Effector memory CD4-positive, alpha-beta T cell (primary cell): ENCODE measurements at places on chromosomes 12 and 14.

DNA sequence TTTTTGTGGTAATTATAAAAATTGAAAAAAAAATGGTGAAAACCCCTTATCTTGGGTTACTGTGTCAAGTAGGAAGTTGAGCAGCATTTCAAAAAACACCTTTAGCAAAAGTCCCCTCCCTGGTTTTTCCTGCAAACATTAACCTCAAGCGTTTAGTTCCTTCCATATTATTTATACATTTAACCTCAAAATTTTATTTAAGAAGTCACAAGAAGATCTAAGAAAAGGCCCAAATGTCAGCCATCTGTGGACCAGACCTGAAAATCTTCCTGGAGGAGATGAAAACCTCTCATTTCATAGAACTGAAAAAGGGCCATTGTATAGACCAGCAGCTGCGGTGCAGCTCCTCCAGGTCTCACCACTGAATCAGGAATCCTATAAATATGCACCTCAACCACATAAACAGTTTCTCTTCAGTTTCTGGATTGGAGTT lies 40.4 kb upstream of the BTG1 start:
- DNase-seq: no peak

GRCh38 chr12:11016937-11017336 lies 5.5 kb downstream of the TAS2R19 start:
- DNase-seq: no peak

DNA sequence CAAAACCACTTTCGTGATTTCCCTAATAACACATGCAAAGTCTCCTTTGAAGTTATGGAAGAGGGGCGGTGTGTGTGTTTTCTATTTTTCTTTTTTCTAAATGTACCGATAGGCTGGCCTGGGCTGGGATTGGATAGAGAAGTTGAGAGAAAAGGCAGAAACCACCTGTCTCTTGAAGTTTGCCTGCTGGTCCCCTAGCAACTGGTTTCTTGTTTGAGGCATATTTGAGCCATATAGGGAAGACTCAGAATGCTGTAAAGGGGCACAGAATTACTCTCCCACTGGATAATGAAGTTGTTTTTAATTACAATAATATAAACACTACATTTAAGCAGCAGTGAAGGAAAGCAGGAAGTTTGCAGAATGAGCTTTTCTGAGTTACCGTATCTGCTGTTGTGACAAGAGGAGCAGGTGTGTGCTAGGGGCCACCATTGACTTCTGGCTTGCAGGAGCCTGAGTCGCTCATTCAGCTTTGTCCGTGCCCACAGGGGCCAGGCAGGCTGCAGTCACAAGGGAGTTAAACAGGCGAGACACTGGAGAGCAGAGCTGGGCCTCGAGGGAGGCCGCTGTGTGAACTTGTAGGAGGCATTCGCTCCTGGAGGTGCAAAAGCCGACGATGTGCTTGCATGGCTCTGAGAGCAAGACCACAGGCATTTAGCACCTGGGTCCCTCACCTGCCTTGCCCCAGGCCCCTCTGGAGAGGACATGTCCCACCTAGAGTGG lies 173.8 kb upstream of the RGS6 start:
- DNase-seq: no peak

GRCh38 chr14:93011650-93012325 lies 88.8 kb downstream of the CHGA start:
- DNase-seq: no peak

- no peak for DNase-seq
Measured at GRCh38 chr14:103802356-103802755, 45.0 kb downstream of the PPP1R13B start.

GRCh38 chr12:51886021-51886710 lies 1.7 kb upstream of the ANKRD33 start:
- DNase-seq: peak; percentile 11

- DNase-seq: no peak
Measured at GRCh38 chr12:104166465-104166864, 28.5 kb upstream of the NFYB start.

DNA sequence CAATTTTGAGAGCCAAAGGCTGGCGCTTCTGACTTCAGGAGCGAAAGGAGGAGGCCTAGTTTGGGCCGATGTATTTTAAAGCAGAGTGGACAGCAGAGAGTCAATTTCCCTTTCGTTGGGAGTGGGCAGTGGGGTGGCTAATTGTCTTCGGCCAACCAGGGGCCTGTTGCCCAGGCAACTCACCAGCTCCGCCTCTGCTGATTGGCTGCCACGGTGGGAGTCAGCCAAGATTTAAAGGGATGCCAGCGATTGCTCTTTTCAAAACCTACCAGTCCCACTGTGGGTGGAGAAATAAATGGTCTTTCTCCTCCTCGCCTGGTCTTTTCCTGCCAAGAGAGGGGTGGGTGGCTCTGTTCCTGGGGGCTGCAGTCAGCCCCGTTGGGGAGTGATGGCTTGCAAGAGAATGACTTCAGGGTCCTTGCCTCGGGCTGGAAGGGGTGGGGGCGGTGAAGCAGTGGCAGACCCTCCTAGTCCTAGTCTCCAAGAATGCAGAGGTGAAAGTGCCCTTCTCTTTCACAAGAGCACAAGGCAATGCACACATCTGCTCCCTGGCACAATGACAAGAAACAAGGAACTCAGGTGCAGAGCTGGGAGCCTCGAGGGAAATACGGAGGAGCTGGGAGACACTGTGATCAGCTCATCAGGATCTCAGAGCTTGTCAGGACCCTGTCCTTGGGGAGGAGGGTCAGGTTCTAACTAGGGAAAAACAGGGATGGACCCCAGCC lies 37.7 kb downstream of the RASAL1 start:
- DNase-seq: no peak

DNA sequence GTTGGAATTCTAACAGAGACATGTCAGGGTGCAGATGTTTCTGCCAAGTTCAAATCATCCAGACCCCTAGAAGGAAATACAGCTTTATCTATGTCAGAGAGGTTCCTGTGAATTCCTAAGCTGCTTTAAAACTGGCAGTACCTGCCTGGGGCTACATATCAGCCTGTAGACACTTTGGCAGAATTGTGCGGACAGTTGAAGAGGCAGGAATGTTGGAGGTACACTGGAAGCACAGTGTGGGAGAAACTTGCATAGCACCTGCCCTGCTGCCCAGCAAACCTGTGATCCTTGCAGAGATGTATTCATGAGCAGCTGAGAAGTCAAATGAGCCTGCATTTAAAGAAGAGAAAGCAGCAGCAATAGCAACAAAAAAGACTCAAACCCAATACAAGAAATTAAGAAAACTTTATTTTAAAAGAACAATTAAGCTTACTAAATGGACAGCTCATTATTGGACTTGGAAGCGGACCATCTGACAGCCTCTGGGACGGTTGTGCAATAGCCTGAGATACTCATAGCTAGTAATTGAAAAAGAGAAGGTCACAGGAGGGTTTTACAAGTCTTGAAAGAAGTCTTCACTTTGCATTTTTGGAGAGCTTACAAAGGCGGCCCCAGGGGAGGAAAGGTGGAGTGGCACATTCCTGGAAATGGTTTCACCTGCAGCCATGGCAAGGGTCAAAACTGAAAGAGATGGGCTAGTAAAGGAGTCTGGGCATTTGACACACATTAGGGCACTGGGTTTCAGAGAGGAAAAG lies 280.9 kb upstream of the FLRT2 start:
- DNase-seq: no peak

DNA sequence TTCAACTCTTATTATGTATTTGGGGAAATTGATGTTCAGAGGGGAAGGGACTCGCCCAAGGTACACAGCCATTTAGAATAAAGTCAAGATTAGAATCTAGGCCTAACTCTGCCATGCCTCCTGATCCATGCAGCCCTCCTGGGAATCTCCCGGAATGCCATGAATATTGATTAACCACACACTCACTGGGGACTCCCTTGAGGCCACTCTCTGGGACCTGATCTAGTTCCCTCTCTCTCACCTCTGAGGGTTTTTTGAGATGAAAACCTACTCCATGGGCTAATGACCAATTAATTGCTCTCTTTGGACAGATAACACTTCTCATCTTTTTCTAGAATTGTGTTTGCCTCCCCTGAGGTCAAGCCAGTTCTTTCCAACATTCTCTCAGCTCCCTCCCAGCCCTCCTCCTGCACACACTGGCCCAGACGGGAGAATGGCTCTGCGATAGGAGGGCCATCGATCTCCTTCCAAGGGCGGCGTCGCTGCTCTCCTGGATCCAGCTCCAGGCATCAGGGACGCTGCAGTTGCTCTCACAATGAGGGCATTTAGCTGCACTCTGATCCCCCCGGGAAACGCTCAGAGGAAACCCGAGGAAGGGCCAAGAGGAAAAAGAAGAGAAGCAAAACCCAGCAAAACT lies 22.6 kb downstream of the WSCD2 start:
- no peak for DNase-seq

- no peak for DNase-seq
Measured at GRCh38 chr12:32877601-32878459, 18.7 kb downstream of the PKP2 start.

- no peak for DNase-seq
Measured at GRCh38 chr14:98018628-98019027, 1221.4 kb downstream of the VRK1 start.

DNA sequence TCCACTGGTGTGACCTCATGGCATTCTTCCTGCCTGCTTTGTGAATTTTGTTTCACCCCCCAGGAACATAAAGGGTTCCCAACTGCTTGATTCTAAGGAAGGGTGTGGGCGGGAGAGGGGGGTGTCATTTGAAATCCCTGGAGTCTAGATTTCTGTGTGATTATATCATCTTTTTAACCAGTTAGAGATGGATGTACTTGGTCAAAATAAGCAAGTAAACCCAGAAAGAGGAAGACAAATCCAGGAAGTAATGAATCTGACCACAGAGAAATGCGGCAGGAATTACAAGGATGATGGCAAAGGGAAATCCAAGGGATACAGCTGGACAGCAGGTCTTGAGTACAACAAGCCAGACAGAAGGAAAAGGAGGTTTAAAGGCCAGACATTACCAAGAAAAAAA lies 38.9 kb downstream of the DMAC2L start:
- no peak for DNase-seq

DNA sequence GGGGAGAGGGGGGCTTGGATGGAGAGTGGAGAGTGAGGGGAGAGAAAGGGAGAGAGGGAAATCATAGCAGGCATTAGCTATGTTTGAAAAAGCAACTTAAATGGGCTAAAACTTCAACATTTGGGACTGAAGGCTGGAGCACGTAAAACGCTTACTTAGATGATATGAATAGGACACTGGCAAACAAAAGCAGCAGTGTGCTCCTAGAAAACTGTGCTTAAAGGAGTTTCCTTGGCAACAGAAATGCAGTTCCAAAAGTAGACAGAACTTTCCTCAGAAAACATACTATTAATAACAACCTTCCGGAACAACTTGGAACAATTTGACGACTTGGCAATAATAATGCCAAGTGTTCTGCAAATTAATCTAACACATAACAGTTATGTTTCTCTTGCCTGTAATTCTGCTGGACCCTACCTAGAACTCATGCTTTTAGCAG lies 235.5 kb upstream of the NPAS3 start:
- no peak for DNase-seq

DNA sequence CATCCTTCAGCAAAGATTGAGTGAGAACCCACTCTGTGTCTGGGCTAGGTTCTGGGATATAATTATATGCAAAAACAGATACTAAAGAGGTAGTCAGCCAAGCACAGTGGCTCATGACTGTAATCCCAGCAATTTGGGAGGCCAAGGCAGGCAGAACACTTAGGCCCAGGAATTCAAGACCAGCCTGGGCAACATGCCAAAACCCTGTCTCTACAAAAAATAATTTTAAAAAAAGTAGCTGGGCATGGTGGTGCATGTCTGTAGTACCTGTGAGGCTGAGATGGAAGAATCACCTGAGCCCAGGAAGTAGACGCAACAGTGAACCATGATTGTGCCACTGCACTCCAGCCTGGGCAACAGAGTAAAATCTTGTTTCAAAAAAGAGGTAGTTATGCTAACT lies 237.5 kb upstream of the HMGA2 start:
- DNase-seq: no peak

GRCh38 chr12:99810718-99811593 lies 163.4 kb downstream of the GARIN6 start:
- DNase-seq: no peak

- DNase-seq: peak; percentile 61
Measured at GRCh38 chr14:102085948-102086708, 716 bp downstream of the HSP90AA1 start.

DNA sequence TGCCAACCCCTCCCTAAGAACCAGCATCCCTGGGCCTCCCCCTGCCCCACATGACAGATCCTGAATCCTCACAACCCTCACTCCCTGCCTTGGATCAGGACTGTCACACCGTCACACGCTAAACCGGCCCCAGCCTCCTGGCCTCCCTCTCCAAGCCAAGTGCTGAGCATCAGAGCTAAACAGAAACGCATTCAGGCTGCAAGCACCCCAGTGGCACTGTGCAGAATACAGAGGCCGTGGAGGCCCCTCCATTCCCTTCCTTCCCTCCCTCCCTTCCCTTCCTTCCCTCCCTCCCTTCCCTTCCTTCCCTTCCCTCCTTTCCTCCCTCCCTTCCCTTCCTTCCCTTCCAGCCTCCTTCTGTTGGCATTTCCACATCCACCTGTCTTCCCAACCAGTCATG lies 12.6 kb downstream of the POLE start:
- DNase-seq: no peak

DNA sequence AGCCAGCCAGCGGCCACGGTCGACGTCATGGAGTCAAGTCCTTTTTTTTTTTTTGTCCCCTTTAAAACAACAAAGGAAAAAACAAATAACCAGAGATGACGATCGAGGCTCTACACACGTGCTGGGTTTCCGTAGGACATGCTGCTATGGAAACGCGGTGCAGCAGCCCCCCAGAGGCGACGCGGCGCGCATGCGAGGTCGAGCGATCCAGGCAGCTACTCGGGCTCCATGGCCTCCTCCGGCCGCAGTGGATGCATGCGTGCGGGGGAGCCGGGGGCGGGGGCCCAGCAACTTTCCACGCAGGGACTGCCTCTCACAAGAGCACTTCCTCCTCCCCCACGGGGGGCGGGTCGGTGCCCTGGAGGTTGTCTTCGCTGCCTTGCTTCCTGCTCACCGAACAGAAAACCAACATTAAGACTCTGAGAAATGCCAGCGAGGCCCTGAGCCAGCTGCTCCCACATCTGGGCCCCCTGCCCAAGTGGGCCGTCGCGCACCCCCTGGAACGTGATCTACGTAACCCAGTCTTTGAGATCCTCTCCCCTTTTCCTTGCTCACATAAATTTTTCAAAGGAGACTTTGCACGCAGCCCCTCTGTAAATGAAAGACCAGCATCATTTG lies 30.7 kb downstream of the P2RX4 start:
- peak; percentile 93 for DNase-seq

DNA sequence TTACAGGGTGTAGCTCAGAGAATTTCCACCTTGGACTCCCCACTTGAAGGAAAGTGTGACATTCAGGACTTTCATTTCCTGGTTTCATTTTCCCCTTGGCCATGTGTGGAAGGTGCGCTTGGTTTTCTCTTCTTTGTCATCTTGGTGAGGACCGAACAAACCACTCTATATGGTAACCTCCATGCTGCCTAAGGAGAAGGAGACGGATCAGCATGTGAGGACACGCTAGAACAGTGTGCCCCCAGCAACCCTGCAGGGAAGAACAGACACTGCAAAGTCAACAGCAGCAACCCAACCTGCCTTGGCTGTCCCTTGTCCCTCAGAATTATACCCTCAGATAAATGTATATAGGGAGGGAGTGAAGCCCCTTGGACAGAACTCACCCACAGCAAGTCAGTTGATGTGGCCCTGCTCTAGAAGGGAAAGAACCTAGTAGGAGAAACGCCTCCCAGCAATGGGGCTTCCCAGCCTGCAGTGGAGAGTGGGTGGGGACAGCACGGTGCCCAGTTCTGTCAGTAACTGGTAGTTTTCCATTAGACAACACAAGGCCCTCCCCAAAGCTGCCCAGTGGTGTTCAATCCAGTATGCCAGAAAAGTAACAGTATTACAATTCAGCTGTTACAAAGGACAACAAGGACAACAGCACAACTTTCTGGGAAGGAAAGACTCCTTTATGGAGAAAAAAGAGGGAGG lies 18.9 kb upstream of the COCH start:
- DNase-seq: no peak

GRCh38 chr14:64217308-64217707 lies 76.9 kb downstream of the ESR2 start:
- DNase-seq: no peak
